Stimulated activated CD4-positive, alpha-beta T cell treated with anti-CD3 and anti-CD28 coated beads, TNF-alpha, amount 100 ng/mL, for 48 hours (primary cell): ENCODE measurements at places on chromosomes 11 and 22.

- no peak for DNase-seq
These were observed 51.8 kb upstream of the SLC36A4 start for GRCh38 chr11:93249459-93250220.

GRCh38 chr11:90326647-90327046 is 103.8 kb upstream of the CHORDC1 start:
- DNase-seq: no peak

GRCh38 chr11:65454311-65454695 is 31.7 kb downstream of the NEAT1 start:
- no peak for DNase-seq

DNA sequence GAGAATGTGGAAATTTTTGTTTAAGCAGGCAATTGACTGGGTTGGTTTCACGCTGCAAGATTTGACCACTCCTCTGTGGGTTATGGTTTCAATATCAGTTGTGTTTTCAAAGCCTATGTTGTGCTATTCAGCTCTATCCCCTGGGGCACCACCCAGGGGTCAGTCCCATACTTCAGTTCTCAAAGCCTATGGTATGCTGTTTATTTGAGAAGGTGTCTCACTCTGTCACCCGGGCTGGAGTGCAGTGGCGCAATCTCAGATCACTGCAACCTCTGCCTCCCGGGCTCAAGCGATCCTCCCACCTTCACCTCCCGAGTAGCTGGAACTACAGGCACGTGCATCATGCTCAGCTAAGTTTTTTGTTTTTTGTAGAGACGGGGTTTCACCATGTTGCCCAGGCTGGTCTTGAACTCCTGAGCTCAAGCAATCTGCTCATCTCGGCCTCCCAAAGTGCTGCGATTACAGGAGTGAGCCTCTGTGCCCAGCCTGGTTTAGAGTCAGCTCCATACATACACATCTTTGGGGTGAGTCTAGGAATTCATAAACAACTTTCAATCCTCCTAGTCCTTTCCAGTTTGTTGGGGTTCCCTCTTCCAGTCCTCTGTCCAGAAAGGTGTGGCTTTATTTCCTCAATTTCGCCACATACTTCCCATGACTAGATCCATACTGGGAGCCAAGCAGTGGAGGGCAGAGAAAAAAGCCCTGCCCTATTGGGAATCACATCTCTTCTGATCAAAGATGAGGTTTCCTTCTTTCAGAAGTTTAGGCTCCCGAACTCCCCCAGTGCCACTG is 35.0 kb upstream of the MAPK1 start:
- DNase-seq: no peak

GRCh38 chr11:85805387-85805786 is 5.6 kb downstream of the SYTL2 start:
- no peak for DNase-seq

- DNase-seq: no peak
These were observed 302.8 kb downstream of the FAT3 start for GRCh38 chr11:92527467-92527866.

GRCh38 chr11:82560836-82561235 is 172.8 kb downstream of the FAM181B start:
- no peak for DNase-seq

- DNase-seq: no peak
These were observed 199.0 kb downstream of the SOX6 start for GRCh38 chr11:16157327-16157726.

GRCh38 chr11:126383339-126384335 is 28.2 kb downstream of the ST3GAL4 start:
- no peak for DNase-seq

GRCh38 chr11:88122956-88123355 is 52.3 kb downstream of the RAB38 start:
- no peak for DNase-seq

DNA sequence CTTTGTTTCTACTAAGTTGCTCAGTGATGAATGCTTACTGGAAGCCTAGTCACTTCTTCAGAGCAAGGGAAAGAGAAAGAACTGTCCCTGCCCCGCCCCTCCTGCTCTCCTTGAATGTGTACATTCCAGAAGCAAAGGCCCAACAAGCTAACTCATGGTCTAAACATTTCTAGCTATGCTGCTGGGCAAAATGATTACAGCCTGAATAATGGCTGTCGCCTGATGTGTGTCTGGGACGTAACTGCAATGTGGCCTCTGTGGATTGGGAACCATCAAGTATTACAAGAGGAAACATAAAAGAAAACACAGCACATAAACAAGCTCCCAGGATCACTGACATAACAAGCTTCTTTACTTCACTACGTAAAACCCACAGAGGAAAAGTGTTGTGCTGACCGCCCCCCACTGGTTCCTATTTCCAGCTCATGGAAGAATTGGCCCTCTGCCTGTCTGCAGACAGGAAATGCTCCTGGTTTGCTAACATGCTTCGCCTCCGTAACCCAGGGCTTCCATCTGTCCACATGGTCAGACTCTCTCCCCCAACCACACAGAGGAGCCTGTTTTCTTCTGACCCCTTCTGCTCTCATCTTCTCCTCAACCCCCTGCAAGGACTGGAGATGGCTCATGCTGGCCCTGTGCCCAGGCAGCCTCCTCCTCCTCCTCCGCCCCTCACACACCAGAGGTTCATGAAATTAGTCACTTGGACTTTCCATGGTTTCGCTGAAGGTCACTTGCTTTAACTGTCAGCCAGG is 187.2 kb downstream of the MAML2 start:
- peak; percentile 64 for DNase-seq

DNA sequence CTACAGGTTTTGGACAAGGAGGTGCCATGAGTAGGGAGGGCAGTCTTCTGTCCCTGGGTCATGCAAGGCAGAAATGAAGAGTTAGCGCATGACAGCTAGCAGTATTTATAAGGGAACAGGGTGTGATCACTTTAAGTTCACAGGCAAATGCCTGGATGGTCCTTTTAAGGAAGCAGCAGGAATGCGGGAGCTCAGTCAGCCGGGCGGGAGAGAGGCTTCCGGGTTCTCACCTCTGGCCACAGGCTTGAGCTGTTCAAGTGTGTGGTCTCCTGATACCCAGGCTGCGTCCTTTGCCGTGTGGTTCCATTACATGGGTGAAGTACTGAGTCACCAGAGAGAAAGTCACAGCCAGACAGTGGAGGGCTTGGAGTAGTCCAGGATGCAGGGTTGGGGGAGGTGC is 105.4 kb downstream of the BCR start:
- DNase-seq: no peak

- DNase-seq: no peak
These were observed 42.6 kb upstream of the VPREB1 start for GRCh38 chr22:22201930-22202343.

DNA sequence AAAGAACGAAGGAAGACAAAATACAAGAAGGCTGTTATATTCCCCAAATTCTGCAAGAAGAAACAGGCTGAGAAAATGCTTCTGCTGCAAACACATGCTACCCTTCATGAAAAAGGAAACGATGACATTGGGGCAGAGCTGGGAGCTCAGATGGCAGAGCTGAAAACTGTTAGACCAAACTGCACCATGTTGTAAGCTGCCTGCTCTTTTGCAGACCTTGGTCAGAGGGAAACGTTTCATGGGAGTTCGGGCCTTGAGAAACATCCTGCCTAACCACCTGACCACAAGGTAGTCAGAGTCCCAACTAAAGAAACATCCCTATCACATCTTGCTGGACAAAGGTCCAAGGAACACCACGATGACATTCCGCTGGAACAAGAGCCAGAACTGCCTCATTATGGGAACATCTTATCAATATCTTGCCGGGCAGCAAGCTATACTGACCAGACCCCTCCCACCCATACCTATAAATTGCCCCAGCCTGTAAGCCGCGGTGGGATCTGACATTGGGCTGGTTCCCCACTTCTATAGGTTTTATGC is 110.7 kb upstream of the CTSC start:
- no peak for DNase-seq

- peak; percentile 32 for DNase-seq
These were observed 19.3 kb downstream of the TSSC4 start for GRCh38 chr11:2419638-2420501.

GRCh38 chr11:112511911-112512310 is 251.3 kb upstream of the PLET1 start:
- DNase-seq: no peak

- no peak for DNase-seq
These were observed 24.2 kb downstream of the CCT8L2 start for GRCh38 chr22:16568425-16568758.

- DNase-seq: no peak
These were observed 2.9 kb downstream of the BCR start for GRCh38 chr22:23183061-23183698.

DNA sequence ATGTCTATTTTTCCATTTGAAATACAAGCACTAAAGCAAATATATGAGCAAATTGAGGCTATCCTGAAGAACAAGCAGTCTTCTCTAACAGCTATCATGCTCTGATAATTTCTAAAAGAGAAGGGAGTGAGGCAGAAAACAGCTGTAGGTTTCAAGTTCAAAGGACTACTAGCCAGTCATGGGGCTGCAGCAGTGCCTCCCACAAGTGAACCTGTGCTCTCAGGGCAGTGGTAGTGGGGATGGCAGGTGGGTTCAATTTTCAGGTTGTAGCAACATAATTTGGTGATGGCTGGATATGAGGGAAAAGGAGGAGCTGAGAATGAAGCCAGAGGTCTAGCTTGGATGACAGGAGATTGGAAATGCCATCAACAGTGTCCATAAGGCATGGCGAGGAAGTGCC is 93.5 kb upstream of the ARHGAP20 start:
- DNase-seq: no peak

- DNase-seq: no peak
These were observed 77.7 kb downstream of the FAM76B start for GRCh38 chr11:95711945-95712221.

GRCh38 chr11:82899186-82899820 is 927 bp downstream of the PRCP start:
- no peak for DNase-seq

DNA sequence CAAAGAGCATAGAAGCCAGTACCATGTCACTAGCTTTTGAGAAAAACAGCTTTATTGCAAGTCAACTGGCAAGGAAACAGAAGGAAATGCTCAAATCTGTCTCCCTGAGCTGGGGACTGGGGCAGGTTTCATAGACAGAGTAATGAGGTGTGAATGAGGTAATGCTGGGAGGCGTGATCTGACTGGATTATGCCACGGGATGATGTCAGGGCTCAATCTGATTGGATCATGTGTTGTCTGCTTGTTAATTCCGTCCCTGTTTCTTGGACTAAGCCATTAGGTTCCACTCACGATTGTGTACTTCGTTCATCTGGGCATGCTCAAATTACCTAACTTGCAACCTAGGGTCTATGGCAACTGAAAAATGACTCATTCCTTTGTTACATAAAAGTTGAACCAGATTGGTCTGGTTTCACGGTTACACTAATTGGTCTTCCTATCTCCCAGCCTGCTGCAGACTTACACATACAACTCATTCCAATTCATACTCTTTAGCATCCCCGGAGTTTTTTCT is 20.2 kb upstream of the OR10A5 start:
- no peak for DNase-seq

DNA sequence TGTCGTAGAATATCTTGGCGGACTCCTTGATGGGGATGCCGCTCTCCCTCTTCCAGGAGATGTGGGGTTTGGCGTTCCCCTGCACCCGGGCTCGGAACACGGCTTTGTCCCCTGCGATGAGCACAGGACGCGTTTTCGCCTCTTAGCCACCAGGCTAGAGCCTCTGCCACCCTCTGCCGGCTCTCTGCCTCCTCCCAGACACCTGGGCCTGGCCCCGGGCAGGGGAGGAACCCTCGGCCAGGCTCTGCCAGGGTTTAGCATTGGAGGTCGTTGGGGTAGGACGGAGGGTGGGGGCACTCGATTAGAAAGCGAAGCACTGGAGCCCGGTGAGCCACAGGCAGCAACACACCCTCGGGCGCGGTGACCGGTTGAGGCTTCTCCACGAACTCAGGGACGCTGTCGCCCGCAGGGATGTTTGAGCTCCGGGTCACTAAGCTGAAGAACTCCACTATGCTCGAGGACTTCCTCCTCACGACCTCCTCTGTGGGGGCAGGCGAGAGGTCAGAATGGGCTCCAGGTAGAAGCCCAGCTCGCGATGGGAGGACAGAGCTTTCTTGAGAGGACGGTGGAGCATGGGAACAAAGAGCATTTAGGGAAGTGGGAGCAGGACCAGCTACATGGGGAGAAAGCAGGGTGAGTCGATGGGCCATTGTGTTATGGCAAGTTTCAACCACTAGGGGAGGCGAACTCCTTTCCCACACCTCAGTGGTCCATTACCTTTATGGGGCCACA is 4.3 kb downstream of the IGSF22 start:
- DNase-seq: no peak

GRCh38 chr11:28878025-28878424 is 769.8 kb downstream of the METTL15 start:
- no peak for DNase-seq
